GM13976 (cell line): ENCODE measurements at places on chromosomes 12 and 14.
A peak's percentile ranks its signal among the peaks of the same experiment; 100 is the strongest.

GRCh38 chr14:102826161-102826560 is 48.9 kb downstream of the TRAF3 start:
- DNase-seq = no peak

- no peak for DNase-seq
Observed at GRCh38 chr14:77158175-77158881, 16.7 kb upstream of the ZDHHC22 start.

DNA sequence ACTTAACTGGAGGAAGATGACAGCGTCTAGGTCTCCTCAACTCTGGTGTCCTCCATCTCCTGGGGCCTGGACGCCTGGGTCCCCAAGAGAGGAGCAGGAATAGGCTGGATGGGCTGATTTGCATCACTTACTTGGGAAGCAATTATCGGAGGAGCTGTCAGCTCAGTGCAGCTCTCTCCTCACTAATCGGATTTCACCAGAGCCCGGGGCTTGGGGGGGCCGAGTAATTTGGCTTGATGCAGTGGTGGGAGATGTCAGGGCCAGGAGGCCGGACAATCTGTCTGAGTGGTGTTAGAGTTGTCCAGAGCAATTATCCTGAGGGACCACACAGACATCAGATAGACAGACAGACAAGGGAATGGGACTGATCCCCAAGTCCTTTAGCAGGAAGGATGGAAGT is 4.6 kb upstream of the SMUG1 start:
- no peak for DNase-seq

DNA sequence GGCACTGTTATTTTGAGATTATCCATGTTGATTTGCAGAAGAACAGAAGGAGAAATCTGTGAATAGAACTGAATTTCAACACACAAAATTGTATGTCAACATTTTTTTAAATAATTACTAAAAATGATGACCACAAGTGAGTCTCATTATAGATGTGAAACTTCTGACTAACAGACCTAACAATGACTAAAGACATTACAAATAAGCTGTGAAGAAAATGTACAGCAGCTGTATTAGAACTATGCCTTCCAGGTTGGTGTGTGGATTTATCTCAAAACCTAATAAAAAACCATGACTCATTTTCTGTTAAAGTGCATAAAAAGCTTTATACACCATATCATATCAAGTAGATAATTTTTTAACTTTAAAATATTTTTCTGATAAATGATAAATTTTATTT is 22.5 kb upstream of the FOXG1 start:
- no peak for DNase-seq

DNA sequence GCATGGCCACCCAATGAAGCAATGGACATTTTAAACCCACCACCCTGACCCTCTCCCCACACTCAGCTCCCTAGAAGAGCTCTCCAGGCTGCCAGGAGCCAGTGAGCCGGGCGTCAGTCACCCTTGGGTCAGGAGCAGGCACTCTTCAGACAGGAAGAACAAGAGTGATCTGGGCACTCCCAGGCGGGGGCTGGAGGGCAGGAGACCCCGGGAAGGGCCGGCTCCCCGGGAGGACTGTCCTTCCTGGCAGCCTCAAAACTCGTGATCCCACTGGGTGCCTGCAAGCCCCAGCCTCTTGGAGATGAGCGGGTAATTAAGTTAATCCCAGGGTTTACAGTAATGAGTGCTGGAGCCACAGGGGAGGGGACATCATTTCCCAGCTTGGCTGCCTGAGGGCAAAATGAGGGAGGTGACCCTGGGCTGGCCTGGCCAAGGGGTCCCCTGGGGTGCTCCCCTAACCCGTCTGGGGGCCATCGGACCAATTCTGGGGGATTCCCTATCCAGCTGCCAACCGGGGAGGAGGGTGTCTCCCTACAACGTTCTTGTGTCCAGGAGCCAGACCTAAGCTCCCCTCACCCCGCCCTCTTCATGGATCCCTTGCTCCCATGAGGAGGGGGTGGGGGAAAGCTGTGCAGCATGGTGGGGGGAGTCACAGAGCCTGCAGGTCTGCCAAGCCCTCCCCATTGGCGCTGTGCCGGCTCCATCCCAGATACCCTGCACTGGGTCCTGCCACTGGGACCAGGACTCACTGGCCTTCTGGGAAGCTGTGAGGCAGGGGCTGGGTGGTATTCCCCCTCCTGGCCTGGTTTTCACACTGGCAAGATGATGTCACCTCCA is 59.2 kb downstream of the CCNK start:
- DNase-seq = no peak

GRCh38 chr12:29012673-29013072 is 136.4 kb upstream of the FAR2 start:
- no peak for DNase-seq

- DNase-seq = no peak
Observed at GRCh38 chr14:102786768-102787167, 9.5 kb downstream of the TRAF3 start.

- no peak for DNase-seq
Observed at GRCh38 chr12:99476956-99477355, 170.6 kb upstream of the GARIN6 start.

- no peak for DNase-seq
Observed at GRCh38 chr12:121543786-121544185, 37.0 kb downstream of the KDM2B start.

- DNase-seq = no peak
Observed at GRCh38 chr12:29486972-29487371, 10.5 kb downstream of the OVCH1 start.

DNA sequence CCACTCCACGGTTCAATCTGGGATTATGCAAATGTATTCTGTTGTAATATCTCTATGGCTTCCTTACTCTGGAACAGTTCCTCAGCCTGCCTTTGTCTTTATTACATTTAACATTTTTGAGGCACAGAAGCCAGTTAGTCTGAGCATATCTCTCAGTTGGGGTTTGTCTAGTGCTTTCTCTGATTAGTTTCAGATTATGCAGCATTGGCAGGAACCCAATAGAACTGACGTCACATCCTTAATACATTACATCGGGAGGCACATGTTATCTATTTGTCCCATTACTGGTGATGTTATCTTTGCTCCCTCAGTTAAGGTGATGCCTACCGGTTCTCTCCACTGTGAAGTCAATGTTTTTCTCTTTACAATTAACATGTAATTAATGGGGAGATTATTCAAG is 62.4 kb downstream of the PPM1A start:
- no peak for DNase-seq

- peak; percentile 50 for DNase-seq
Observed at GRCh38 chr12:24931666-24932405, 17.1 kb downstream of the BCAT1 start.

GRCh38 chr14:67524634-67524963 is 8.5 kb upstream of the PLEKHH1 start:
- DNase-seq = no peak

DNA sequence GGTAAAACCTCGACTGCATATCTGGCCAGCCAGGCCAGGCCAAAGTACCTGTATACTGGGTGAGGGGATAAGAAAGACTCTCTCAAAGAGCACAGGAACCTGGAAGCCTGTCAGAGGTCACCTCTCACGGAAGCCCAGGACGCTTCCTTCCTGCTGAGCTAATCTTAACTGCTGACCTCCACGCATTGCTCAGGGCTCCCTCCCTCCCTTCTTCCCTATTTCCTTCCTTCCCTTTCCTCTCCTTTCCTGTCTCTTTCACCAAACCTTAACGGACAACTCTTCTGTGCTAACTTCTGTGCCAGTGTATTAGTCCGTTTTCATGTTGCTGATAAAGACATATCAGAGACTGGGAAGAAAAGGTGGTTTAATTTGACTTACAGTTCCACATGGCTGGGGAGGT is 14.8 kb upstream of the RNASE10 start:
- no peak for DNase-seq

- no peak for DNase-seq
Observed at GRCh38 chr14:59026081-59026480, 162.4 kb upstream of the DAAM1 start.

GRCh38 chr12:49902399-49903350 is 1.0 kb downstream of the FAIM2 start:
- no peak for DNase-seq

DNA sequence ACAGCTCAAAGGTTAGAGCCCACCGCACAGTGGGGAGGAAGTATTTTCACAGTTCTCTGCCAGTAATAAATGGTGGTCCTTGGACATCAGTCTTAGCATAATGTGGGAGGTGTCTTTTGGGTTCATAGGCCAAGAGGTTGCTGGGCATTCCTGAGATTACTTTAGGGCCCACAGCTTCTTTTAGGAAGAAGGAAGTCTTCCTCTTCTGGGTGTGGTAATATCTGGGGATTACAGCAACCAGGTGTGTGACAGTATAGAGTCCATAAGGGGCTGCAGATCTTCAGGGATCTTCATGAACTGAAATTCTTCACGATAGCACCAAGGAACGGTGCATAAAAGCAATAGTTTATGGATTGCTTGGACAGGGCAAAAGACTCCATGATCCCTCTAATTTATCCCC is 56.2 kb upstream of the PTGR2 start:
- no peak for DNase-seq

DNA sequence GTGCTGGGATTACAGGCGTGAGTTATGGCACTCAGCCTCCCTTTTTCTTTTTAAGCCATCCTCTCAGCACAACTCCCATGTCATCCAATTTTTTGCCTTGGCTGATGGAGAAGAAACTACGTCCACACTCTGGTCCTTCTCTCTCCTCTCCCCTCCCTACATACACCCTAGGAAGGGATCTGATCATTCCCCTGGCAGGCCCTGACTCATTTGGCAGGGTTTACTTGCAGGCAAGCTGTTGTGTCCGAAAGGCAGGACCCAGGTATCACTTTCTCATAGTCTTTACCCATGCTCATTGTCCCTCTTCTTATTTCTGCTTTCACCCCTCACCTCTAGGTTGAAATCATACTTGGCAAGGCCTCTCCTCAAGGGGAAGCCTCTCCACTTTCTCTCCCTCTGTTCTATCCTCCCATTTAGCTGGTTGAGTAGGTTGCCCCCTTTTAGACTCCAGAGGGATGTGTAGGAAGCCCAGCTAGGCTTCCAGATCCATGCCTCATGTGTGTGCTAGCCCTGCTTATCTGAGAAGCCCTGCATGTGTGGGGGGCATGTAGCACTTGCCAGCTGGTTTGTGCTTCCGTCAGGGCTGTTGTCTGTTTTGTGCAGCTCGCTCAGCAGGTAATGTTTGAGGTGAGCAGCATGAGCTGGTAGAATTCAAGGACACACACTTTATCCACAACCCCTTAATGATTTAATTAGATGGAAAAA is 14.8 kb downstream of the GPR19 start:
- DNase-seq = no peak

DNA sequence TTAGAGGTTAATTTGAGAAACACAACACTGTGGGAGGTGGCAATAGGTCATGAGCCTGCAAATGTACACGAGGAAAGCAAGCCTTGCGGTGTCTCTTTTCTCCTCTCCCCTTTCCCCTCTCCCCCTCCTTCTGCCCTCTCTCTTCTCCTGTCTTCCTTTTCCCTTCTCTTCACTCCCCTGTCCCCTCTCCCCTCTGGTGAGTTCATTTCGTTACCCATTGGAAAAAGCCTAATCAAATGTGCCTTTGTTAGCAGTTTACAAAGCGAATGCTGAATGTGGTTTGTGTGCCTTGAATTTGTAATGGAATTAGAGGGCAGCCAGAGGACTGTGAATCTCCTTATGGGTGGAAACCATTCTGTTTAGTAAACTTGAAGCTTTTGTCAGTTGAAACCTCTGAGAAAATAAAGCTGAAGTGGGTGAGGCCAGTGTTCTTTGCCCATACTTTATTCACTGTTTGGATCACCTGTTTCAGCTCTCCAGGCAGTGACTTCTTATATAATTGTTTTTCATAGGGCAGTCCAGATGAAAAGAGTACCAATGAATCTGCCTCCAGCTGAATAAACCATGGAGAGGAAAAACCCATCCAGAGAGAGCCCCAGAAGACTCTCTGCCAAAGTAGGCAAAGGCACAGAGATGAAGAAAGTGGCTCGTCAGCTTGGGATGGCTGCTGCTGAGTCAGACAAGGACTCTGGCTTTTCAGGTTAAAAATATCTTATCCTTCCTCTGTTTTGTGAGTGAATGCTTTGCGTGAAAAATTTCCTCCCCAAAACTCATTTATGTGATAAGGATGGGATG is 7.3 kb downstream of the CIPC start:
- no peak for DNase-seq

DNA sequence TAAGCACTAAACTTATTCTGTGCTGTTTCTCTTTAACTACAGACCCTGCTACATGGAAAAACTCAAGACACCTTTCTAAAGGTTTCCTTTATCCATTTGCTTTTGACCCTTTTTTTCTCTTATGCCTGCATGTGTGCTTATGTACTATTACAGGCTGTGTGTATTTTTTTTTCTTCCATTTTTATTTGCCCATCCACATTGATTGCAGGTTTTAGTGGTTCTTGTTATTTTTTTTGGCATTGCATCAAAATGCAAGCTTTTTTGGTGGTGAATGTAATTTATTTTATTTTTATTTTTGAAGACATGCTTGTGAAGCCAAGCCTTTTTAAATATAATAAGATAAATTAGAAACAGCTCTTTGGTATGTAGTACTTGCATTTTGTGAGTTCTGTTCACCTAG is 26.7 kb downstream of the DNM1L start:
- DNase-seq = no peak

DNA sequence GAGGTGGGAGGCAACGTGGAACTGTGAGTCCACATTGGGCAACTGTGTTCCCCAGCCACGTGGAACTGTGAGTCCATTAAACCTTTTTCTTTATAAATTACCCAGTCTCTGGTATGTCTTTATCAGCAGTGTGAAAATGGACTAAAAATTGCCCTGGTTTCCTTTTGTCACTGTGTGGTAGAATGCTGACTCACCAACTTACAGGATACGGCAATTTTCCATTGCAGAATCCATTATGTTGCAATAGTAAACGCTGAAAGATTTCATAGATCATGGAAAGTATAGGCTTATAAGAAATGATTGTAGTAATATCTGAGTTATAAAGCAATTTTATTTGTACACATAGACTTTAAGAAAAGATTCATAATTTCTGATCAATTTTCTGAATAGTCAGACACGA is 93.0 kb downstream of the GTF2A1 start:
- DNase-seq = no peak
